Stimulated activated CD8-positive, alpha-beta memory T cell treated with anti-CD3 and anti-CD28 coated beads, Interleukin-4, amount 100 ng/mL, for 48 hours (primary cell): ENCODE measurements at places on chromosomes 11 and 22.

DNA sequence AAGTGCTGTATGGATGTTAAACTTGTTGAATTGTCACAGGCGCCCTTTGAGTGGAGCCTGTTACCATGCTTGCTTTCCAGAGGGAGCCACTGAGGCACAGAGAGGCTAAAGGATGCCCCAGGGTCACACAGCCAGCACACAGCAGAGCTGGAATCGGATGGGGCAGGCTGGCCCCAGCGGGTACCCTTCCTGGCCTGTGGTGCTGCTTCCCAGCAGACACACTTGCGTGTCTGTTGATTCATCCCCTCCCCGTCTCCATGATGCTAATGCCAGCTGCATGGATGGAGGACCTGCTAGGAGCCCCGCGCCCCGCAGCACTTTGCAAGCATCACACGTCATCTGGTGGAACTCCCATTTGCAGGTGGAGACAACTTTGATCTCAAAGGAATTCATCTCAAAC lies 52.4 kb upstream of the SHISAL1 start:
- no peak for DNase-seq

DNA sequence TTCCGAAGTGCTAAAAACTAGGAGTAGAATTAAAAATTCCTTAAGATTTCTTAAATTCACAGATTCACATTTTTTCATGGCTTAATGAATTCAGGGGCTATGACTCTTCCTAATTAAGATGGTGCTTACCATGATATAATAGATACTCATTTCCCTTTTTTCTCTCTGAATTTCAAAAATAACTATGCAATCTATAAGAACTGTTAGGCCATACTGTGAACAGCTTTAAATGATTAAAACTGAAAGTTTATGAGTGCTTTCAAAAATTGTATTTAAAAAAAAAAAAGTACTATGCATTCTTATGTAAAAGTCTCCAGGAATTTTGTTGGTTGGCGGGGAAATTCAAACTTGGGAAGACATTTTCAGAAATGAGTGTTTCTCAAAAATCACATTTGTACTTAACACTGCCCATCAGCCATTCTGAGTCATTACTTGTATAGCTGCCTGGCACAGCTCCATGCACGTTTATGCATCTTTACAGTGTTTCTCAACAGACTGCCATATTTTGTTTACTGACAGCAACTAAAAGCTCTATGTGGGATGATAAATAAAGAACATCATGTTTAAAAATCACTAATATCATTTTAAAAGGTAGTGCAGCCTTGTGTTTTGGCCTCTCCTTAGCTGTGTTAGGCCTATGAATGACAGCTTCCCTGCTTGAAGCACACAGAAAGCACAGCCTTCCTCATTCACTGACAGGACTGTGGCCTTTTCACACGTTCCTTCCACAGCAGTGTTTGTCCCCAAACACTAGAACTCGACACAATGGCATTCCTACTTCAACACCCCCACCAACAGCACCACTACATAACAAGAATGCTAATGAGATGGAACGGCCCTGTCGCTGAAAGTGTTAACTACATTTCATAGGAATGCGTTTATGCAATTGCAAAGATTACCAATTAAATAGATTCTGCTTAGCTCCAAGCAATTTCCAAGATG lies 131.4 kb downstream of the DCDC1 start:
- DNase-seq, result no peak

GRCh38 chr11:84390441-84391078 lies 1104.4 kb upstream of the CCDC90B start:
- no peak for DNase-seq

DNA sequence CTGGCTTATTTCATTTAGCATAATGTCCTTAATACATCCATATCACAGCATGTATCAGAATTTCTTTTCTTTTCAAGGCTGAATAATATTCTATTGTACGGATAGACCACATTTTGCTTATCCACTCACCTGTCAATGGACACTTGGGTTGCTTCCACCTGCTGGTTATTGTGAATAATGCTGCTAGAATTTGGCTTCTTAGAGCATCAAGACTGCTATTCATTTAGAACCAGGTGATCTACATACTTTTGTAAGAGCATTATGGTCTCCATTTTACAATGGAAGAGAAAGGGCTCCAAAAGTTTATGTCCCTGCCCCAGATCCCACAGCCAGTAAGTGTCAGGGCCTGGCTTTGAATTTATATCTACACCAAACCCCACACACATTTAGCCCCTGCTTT lies 100.7 kb upstream of the CD82 start:
- no peak for DNase-seq

DNA sequence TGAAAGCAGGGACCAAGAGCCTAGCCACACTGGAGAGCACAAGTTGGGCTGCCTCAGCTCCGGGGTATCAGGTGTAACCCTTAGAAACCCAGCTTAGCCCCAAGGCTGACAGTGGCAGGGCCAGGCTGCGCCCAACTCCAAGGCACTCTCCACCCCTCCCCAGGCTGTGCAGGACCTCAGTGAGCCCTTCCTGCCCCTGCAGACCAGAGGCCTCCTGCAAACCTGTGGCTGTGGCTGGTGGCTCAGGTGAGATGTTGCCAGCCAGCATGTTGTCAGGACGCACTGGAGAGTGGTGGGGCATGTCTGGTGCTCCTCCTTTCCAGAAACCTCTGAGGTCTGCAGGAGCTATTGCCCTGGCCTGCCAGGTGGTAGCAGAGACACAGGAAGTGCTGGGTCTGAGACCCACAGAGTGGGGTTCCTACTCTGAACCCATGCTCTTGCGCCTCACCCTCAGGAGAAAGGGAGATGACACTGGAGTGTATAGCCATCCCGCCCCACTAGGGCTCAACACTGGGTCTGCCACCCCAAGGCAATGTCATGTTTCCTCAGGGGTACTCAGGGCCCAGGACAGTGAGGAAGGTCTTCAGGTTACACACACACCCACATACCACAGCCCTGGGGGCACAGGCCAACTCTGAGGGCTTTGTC lies 2.4 kb upstream of the SCARF2 start:
- DNase-seq, result no peak

DNA sequence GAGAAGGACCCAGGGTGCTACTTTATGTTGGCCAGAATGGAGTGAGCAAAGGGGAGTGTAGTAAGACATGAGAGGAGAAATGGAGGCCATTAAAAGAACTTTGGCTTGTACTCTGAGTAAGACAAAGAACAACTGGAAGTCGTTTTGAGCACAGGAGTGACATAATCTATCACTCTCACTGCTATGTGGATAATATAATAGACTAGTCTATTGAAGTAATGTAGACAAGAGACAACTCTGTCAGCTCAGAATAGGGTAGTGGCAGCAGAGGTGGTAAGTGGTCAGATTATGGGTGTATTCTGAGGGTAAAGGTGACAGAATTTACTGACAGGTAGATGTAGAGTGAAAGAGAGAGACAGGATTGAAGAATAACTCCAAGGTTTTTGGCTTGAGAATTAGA lies 8.2 kb downstream of the KIF18A start:
- DNase-seq, result no peak

DNA sequence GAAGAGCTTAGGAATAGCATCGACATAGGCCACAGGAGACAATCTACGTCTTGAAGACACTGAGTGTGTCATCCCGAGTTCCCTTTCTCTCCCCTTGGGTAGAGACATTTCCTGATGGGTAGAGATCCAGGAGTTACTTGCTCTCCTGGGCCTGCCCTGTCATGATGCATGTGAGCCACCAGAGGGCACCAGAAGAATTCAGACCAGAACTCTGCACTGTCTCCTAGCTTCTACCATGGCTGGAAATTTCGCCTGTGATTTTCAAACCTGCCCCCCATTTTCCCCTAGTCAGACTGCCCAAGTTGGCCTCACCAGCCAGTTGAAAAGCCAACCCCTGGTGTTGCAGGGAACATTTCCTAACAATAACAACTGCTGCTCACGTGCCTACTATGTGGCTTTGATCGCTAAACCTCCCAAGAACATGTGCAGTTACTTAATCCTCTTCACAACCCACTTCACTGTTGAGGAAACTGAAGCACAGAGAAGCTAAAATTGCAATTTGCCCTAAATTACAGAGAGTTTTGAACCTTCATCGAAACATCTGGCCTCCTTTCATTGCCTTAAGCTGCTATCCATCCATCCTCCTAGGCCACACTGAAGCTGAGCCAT lies 47.2 kb downstream of the C11orf58 start:
- peak; percentile 74 for DNase-seq

- DNase-seq, result no peak
These were observed 91.6 kb downstream of the ATXN10 start for GRCh38 chr22:45763236-45763624.

GRCh38 chr11:86214710-86215109 lies 29.8 kb upstream of the EED start:
- DNase-seq, result peak; percentile 89

GRCh38 chr11:74429205-74429604 lies 31.0 kb upstream of the PGM2L1 start:
- DNase-seq, result no peak

DNA sequence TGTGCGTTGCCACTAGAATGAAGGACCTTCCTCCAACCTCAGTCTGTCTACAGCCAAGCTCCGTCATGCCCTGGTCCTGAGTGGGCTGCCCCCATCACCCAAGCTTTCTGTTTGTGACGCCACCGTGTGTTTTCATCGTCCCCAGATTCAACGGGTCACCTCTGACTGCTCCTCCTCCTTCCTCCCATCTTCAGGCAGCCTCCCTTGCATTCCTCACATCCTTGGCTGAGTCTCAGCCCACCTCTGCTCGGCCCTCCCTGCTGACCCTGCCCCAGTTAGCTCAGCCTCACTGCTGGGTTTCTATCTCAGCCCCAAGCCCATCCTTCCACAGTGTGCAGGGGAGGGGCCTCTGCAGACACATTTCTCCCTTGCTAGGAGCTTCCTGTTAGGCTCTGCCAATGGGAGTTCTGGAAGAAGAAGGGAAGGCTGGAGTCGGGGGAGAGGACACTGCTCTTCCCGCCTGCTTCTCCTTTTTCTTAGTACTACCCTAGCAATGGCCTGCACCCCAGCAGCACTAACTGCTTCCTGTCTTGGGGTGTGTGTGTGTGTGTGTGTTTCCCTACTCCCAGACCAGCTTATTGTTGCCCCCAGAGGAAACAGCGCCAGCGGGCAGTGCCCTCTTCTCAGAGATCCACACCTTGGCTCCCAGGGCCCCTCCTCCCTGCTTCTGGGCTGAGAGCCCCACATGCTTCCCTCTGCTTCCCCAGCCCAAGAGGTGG lies 5.2 kb downstream of the IFT27 start:
- DNase-seq, result no peak

- DNase-seq, result no peak
These were observed 97.5 kb upstream of the CD82 start for GRCh38 chr11:44467931-44468330.

GRCh38 chr11:79439410-79439885 lies 1.4 kb downstream of the TENM4 start:
- no peak for DNase-seq
